ENCODE measurements at places on chromosomes 1 and 21.

- no peak for DNase-seq
These were observed 165.1 kb downstream of the TGFB2 start for GRCh38 chr1:218510153-218510772.

- DNase-seq, result no peak
These were observed 210.5 kb downstream of the LMO4 start for GRCh38 chr1:87539147-87539546.

GRCh38 chr1:156337888-156338179 lies 258 bp downstream of the CCT3 start:
- DNase-seq, result no peak

- no peak for DNase-seq
These were observed 17.3 kb downstream of the MAP10 start for GRCh38 chr1:232822530-232822929.

GRCh38 chr21:39915881-39916280 lies 48.6 kb downstream of the PCP4 start:
- DNase-seq, result no peak

GRCh38 chr1:180926164-180926981 lies 13.7 kb downstream of the KIAA1614 start:
- DNase-seq, result no peak

DNA sequence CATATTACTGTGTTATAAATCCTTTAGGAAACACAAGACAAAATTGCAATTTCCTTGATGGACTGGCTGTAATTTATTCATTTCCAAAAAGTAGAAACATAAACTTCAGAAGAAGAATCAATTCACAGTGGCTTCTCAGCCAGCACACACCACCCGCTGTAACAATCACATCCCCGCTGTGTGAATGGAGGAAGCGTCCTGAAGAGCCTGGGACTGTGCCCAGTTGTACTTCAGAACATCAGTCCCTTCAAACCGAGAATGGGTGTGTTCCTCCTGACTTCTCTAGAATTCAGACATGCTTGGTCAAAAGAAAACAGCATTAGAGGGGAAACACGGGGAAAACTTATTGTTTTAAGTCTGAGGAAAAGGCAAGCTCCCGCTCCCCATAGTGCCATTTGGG lies 28.8 kb upstream of the CD84 start:
- DNase-seq, result no peak

GRCh38 chr1:149848340-149849110 lies 50.8 kb upstream of the BOLA1 start:
- no peak for DNase-seq

DNA sequence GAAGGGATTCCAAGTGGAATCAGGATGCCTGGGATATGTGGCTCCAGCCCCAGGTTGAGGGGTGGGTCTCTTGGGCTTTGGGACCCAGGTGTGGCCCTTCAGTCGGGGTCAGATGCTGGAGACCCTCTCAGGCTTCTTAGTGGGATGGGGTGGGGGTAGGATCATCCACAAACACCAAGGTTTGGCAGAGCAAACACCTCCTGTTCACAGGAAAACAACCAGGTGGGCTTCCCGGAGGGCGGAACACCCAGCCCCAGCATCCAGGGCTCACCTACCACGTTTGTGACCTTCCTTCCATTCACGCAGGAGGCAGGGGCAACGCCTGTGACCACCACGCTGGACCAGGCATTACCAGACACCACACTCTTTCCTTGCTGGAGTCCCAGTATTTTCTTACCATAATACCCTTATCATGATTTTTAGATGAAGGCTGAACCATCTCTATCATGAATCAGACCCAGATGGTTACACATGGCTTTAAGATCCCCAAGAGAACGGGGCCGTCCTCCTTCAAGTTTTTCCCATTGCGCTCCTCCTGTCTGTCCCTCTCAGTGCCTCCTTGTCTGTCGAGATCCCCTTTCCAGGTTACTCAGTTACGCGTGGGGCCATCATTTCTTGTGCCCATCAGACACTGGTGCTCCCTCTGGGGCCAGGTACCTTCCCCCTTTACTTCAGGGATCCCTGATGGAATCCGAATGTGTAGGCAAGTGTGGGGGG lies 428.2 kb downstream of the NPHP4 start:
- DNase-seq, result no peak

DNA sequence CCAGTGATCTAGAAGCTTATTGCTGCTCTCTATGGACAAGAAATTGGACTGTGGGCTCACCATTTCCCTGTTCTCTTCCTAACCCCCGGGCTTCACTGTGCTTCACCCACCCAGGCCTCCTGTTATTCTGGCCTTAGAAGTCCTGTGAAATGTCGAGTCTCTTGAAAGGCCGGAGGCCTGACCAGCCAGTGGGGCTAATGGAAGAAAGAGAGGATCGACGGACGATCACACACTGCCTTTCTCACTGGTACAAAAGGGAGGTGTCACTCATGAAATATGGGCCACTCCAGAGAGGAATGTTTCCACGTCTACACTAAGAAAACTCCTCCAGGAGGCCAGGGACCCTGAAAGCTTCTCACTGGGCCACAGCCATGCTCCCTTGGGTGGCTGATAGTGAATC lies 36.1 kb downstream of the CACNA1S start:
- no peak for DNase-seq

GRCh38 chr1:184388319-184388889 lies 1.6 kb downstream of the C1orf21 start:
- DNase-seq, result no peak

GRCh38 chr1:248847956-248848561 lies 10.0 kb downstream of the ZNF672 start:
- DNase-seq, result no peak

DNA sequence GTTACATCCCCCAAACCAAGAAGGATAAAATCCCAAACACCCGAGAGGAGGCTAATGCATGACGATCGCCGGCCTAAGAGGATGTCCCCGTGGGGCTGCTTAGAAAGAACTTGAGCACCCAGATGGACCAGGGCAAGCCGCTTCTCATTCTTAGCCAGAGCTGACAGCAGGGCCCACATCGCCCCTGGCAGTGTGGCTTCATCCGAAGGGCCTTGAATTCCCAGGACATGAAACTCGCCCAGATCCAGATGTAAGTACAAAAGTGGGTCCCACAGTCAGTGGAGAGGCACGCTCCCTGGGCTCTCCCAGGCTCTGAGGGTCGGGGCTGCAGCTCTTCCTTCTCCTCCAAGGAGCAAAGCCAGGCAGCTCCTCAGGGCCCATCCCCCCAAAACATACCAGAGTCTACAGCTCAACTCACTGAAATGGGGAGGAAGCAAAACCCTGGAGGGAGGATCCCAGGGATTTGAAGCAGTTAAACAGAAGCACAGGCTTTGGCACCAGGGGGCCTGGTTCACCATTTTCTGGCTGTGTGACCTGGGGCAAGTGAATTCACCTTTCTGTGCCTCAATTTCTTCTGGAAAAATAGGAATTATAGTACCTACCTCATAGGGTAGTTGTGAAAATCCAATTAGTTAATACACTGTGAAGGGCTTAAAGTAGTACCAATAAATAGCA lies 85.6 kb downstream of the MAN1C1 start:
- peak; percentile 48 for DNase-seq

GRCh38 chr1:59979666-59980065 lies 53.1 kb upstream of the CYP2J2 start:
- no peak for DNase-seq

GRCh38 chr1:87437663-87438295 lies 109.1 kb downstream of the LMO4 start:
- DNase-seq, result no peak

- DNase-seq, result no peak
These were observed 1230.7 kb upstream of the NCAM2 start for GRCh38 chr21:19767546-19767945.

DNA sequence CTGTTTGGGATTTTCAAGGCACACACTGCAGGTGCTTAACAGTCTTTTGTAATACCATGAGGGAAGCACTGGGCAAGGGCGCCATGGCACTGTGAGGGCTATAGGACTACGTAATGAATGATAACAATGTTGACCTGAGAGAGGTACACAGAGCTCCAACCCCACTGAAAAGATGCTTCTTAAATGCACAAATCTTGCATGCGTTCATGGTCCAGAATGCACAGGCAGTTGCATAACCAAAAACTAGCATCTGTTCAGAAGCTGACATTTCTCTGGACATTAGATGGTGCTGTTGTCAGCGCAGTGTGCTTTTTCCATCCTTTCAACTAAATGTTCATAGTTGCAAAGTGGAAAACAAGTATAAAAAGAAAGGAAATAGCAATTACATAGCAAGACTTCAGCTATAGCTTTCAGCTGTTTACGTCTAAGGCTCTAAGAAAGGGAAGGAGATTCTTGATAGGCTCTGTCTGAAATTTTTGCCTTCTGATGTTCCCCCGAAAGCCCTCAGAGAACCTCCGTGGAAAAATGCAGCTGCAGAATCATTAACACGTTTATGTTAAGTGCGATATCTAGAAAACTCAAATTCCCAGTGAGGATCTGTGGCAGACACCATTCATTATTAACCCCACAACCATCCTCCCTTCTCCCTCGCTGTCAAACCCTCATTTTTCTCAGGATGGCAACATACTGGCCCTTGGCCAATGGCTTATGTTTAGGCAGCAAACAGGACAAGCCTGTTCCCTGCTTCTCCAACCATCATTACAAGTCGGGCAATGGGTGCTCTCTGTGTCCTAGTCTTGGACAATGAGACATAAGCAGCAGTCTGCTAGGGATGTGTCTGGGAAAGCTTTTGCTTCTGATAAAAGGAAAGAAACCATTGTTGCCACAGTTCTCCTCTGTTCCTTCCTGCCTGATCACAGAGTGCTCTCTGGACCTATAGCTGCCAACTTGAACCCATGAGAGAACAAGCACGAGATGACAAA lies 8.2 kb upstream of the TARBP1 start:
- no peak for DNase-seq

GRCh38 chr1:224287714-224288113 lies 42.3 kb downstream of the NVL start:
- no peak for DNase-seq

GRCh38 chr1:225242611-225243010 lies 185.2 kb downstream of the LBR start:
- DNase-seq, result no peak

DNA sequence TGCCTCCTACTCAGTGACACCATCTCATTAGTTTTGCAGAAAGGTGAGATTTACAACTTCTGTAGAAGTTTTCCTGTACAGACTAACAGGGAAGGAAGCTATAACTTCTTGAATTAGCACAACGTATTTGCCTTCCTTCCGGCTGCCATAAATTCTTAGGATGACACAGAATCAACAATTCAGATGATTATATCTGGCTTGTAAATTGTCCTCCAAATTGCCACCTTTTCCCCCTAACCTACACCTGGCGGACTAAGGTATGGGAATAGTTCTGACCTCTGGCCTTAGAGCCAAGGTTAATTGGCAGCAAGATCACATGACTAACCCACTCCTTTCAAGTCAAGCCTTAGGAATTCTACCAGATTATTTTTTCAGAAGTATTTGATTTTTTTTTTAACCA lies 284.3 kb downstream of the LMO4 start:
- no peak for DNase-seq

GRCh38 chr1:33120436-33121231 lies 39.7 kb downstream of the AZIN2 start:
- DNase-seq, result no peak

- DNase-seq, result no peak
These were observed 1.9 kb downstream of the ADARB1 start for GRCh38 chr21:45076245-45076711.

DNA sequence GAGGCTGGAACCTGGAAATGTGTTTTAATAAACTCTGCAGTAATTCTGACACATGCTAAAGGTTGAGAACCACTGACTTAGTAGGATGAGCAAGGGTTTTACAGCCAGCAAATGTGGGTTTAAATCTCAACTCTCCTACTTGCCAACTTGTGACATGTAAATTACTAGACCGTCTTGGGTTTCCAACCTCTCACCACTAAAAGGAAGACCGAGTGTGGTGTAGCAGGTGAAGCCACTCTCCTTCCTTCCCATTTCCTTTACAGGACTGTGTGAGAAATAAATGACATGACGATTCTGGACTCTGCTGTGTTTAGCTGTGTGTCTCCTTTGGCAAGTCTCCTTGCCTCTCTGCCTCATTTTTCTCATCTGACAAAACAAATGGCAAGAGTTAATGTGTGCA lies 49.5 kb upstream of the DNAJC6 start:
- no peak for DNase-seq

DNA sequence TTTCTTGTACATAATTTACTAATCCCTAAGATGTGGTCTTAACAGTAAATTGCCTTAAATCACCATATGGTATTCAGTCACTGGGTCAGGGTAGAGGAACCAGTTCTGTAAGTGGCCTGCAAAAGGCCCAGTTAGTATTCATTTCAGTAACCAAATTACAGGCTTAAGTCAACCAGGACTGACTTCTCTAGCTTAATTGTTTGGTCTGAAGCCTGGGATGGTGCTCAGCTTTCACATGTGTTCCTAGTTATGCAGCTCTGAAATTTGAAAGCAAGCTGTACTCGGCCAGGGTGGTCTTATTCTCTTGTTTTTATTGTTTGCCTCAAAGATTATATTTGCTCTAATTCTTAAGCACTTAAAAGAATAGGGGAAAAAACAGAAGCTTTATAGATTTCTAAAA lies 144.6 kb downstream of the MAGI3 start:
- DNase-seq, result no peak

DNA sequence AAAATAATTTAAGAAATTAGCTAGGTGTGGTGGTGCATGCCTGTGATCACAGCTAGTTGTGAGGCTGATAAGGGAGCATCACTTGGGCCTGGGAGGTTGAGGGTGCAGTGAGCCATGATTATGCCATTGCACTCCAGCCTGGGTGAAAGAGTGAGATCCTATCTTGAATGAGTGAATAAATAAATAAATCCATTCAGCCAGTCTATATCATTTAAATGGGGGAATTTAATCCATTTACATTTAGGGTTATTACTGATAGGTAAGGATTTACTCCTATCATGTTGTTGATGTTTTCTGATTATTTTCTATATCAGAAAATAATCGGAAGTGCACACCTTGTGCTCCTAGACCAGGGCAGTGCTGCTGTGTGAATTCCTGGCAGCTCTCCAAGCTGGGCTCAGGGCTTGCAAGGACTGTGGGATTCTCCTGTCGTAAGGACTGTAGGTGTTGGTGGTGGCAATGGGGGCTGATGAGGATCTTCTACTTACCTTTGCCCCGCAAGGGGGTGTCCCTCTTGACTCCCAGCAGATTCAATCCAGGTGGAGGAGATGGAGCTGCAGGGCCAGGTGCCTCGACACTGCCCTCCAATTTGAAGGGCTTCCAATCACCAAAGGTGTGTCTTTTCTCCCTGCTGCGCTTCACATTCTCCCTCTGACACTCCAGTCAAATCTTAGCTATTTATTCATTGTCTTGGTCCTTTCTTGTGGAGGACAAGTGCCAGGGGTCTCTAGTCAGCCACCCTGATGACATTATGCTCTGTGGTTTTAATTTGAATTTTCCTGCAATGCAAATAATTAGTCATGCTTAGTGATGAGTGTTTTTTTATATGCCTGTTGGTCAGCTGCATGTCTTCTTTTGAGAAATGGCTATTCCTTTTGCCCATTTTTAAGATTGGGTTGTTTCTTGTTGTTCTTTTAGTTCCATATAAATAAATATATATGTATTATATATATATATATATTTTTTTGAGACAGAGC lies 14.1 kb upstream of the TRAPPC10 start:
- DNase-seq, result no peak

- no peak for DNase-seq
These were observed 8.6 kb downstream of the S100A6 start for GRCh38 chr1:153527023-153527682.

GRCh38 chr1:46940307-46940706 lies 969 bp downstream of the CYP4A11 start:
- no peak for DNase-seq

- DNase-seq, result no peak
These were observed 142.9 kb downstream of the TOMM20 start for GRCh38 chr1:234985516-234986294.

- peak; percentile 43 for DNase-seq
These were observed 823 bp upstream of the PRKAA2 start for GRCh38 chr1:56644064-56644918.

GRCh38 chr1:30911059-30911954 lies 2.7 kb upstream of the SDC3 start:
- peak; percentile 87 for DNase-seq

Measured in WTC11 (cell line).